ENCODE measurements at places on chromosomes 1 and 21. TPM values are rescaled to one million over a fixed set of nuclear protein-coding genes. Genes with fewer than 3 reads are reported as not detected.

Gene C1QB
- not detected for total RNA-seq

DNA sequence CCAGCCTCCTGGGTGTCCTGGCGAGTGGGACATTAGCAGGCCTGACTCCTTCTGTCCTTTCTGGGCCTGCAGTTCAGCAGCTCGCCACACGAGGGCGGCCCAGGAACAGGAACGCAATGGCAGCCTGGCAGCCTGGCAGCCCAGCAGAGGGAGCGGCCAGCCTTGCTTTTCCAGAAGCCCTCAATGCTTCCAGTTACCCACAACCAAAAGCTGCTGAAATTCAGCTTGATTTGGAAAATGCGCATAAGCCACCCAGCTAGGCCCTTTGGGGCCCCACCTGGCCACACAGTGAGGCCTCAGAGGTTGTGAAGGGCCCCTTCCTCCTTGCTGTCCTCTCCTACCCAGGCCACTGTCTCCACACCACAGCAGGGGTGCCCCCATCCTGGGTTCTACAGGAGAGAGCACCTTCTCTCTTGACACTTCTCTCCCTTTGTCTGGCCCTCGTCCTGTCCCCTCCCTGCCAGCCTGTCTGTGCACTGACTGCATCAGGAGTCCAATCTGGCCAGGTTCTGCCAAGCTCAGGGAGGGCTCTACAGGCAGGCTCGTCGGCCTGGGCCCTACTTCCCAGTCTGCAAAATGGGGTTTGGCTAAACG lies 103.4 kb upstream of the VAMP3 start:
- ATAC-seq, result peak; percentile 82

Gene OVAAL
- total RNA-seq, result not detected

DNA sequence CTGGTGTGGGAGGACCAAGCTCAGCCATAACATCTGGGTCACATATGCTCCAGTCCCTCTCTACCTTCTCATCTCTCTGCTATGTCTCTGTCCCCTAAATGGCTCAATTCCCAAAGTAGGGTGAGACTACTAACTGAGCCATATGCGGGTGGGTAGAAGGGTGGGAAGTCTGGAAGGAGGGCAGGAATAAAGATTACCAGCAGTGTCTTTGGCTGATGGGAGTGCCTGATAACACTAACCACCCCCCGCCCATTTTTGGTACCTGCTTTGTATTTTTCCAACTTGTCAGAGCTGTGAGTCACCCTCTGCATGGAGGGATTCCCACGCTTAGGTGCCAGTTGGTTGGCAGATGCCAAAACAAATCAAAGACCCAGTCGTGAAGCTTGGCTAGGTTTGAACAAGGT lies 14.9 kb upstream of the SSBP3 start:
- no peak for ATAC-seq

DNA sequence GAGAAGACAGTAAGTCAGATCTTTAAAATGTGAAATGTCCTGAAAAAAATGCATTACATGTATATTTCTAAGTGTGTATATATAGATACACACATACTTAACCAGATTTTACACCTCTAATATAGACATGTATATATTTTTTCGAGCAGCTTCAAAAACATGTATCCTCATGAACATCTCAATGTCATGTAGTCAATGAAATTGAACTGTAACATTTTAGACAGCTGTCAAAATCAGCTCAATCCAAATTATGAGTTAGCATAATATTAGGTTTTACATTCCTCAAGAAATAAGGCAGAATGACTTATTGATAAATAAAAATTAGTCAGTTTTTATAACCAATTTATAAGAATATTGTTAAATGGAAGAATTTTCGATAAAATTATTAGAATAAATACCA lies 665.7 kb downstream of the BRINP3 start:
- no peak for ATAC-seq

DNA sequence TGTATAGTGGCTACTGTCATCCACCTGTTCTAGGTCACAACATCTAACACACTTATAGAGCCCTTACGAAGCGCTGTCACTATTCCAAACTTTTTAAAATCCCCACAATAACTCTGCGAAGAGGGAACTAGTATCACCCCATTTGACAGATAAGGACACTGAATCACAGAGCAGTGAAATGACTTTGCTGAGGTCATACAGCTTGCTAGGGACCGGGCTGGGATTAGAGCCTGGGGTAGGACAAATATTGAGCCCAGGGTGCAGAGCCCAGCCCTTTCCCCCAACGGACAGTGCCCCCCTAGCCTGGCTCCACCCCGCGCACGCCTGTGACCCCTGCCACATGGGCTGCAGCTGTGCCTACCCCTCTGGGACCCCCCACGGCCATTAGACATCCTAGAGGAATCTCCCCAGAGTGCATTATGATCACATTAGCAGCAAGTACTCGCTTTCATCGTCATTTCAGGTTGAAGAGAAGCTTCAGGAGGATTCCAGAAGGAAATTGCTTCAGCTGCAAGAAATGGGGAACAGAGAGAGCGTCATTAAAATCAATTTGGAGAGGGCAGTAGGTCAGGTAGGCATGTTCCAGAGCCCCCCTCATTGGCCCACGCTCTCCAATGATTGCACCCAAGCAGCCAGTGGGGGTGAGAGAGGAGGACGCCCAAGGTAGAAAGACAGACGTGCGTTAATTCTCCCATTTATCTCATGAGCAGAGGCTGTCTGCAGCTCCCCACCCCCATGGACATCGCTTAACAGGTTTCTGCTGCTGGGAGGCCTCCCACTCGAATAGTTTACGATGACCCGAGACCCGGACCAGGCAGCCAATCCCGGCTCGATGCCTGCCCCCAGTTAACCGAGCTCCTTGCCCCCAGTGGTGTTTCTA lies 77.2 kb downstream of the FHAD1 start:
- no peak for ATAC-seq

All from activated T-helper 17 cell treated with anti-CD3 and anti-CD28 coated beads, Interleukin-2, amount 50 U/mL, for 72 hours (primary cell).